Heart left ventricle (tissue), 16 donors: ENCODE measurements at places on chromosomes 3 and 15. TPM values are rescaled to one million over a fixed set of nuclear protein-coding genes. Genes with fewer than 3 reads are reported as not detected.

DNA sequence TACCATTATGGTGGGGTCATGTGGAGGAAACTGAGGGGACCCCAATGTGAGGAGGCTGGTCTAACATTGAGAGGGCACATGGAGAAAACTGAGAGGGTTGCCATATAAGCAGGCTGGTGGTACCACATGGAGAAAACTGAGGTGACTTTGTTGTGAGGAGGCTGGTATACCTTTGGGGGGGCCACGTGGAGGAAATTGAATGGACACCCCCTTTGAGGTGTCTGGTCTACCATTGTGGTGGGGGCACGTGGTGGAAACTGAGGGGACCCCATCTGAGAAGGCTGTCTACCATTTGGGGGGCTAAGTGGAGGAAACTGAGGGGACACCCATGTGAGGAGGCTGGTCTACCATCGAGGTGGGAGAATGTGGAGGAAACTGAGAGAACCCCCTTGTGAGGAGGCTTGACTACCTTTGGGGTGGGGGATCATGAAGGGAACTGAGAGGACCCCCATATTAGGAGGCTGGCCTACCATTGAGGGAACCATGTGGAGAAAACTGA is 163.8 kb downstream of the FBLN2 start:
- no peak for DNase-seq

GRCh38 chr3:185517387-185518130 is 18.7 kb upstream of the TMEM41A start:
- DNase-seq, result no peak

GRCh38 chr3:17431004-17431403 is 311.4 kb downstream of the TBC1D5 start:
- DNase-seq, result no peak

LRRC2 gene
- total RNA-seq, result 83.7 TPM

CTXN2 gene
- total RNA-seq, result not detected
